ENCODE measurements at places on chromosomes 6 and 20.

DNA sequence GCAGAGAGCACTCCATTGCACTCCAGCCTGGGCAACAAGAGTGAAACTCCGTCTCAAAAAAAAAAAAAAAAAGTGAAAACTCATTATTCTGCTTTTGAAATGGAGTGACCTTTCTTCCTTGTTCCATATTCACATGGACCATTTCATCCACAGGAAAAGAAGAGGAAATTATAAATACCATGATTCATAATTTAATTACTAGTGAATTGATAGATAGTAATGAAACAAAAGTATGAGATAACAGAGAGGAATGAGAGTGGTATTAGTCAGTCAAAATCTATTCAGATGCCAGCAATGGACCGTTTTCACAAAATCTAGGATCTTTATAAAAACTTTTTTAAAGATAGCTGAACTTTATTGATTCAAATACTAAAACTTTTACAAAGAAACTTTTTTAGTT, 443.1 kb upstream of the FLRT3 start:
- ATAC-seq, result peak; percentile 20

GRCh38 chr6:160398674-160399271, 50.6 kb downstream of the SLC22A3 start:
- ATAC-seq, result no peak

DNA sequence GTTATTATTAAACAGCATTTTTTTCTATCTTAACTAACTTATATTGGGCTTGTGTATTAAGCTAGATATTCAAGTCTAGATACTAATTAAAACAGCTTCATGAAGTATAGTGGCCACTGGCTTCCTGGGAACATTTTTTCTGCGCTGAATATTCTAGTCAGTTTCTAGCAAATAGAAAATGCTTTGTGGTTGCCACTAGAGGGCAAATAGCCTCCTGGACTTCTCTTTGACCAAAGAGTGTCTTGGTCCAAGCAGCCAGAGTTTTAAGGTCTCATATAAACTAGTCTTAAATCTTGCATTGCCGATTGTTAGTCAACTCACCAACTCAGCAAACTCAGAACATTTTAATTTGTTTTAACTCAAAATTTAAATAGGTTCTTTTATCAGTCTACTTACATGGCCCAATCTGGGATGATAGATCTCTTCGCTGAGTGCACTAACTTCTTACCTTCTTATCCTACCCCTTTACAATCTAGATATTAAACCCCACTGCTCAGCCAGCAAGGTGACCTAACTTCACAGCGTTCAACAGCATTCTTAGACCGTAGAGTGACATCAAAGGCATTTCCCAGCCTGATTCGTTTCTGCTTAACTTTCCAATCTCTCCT, 24.6 kb upstream of the ID4 start:
- peak; percentile 89 for ATAC-seq

DNA sequence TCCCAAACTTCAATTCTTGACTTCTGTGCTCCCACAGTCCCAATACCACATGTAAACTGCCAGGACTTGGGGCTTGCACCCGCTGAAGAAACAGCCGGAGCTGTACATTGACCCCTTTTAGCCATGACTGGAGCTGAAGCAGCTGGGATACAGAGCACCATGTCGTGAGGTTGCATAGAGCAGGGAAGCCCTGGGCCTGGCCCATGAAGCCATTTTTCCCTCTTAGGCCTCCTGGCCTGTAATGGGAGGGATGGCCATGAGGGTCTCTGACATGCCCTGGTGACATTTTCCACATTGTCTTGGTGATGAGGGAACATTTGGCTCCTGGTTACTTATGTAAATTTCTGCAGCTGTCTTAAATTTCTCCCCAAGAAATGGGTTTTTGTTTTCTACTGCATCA, 9.8 kb downstream of the RHAG start:
- ATAC-seq, result no peak

DNA sequence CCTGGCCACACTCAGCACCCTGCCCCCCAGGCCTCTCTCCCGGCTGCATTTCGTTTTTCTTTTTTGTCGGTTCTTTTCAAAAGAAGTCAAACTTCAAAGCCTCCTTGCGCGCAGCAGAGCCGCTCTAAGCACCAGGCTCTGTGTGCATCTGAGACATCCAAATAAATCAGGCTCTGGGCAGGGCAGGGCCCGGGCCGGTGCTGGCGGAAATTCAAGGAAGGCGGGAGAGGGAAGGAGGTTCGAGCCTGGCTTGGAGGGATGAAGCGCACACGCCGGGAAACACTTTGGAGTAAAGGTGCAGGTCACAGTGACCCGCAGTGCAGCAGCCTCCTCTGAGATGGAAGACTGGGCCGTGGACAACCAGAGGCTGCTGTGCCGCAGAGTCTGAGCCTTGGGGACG, 5.8 kb downstream of the GATA5 start:
- no peak for ATAC-seq
